Activated T-cell treated with anti-CD3 and anti-CD28 coated beads, Interleukin-2, amount 50 U/mL, for 4 hours (primary cell): ENCODE measurements at places on chromosomes 6 and 20. TPM values are rescaled to one million over a fixed set of nuclear protein-coding genes. Genes with fewer than 3 reads are reported as not detected.

The ZSCAN23 gene
- 0.46 TPM for total RNA-seq

The VWA7 gene
- 1.4 TPM for total RNA-seq

The C20orf141 gene
- total RNA-seq = not detected

The APCDD1L gene
- total RNA-seq = not detected

The LY6G6F gene
- total RNA-seq = not detected

The ITPR3 gene
- total RNA-seq = 37.2 TPM

The FOXS1 gene
- total RNA-seq = not detected

The UNC5CL gene
- total RNA-seq = 1.0 TPM

The SIRPG gene
- 13.3 TPM for total RNA-seq

The ELOVL2 gene
- not detected for total RNA-seq

The ABHD16B gene
- not detected for total RNA-seq

The ZBTB12 gene
- total RNA-seq = 5.4 TPM

The MCCD1 gene
- not detected for total RNA-seq

The F13A1 gene
- total RNA-seq = 0.15 TPM

The DSE gene
- total RNA-seq = 3.4 TPM

The MAK gene
- 0.84 TPM for total RNA-seq

The LY6G6C gene
- not detected for total RNA-seq

The POU5F1 gene
- 0.63 TPM for total RNA-seq

The TCF15 gene
- 0.21 TPM for total RNA-seq

The ADTRP gene
- 16.6 TPM for total RNA-seq

The C6orf15 gene
- not detected for total RNA-seq

The EPHA7 gene
- total RNA-seq = not detected

The BTNL2 gene
- not detected for total RNA-seq

The HM13 gene
- 195 TPM for total RNA-seq

The MANEA gene
- 13.7 TPM for total RNA-seq

The CNBD2 gene
- 4.1 TPM for total RNA-seq

The EYS gene
- not detected for total RNA-seq

The NKX2-2 gene
- not detected for total RNA-seq

The TULP1 gene
- total RNA-seq = not detected

The ALDH8A1 gene
- total RNA-seq = 0.29 TPM

The TINAG gene
- total RNA-seq = not detected

The BEND6 gene
- 0.05 TPM for total RNA-seq

The HDGFL1 gene
- not detected for total RNA-seq

The PRKN gene
- 0.13 TPM for total RNA-seq

The MTFR2 gene
- total RNA-seq = 16.7 TPM

The FOXQ1 gene
- not detected for total RNA-seq

The SLPI gene
- 0.95 TPM for total RNA-seq

The MEI4 gene
- total RNA-seq = not detected

The SH3BGRL2 gene
- total RNA-seq = 0.51 TPM

The SOX18 gene
- total RNA-seq = 0.24 TPM

The AIF1 gene
- 36.5 TPM for total RNA-seq

The UBE2C gene
- 18.4 TPM for total RNA-seq

The PLCB4 gene
- total RNA-seq = 0.05 TPM

The RSPO3 gene
- total RNA-seq = not detected

The PRR18 gene
- total RNA-seq = 0.05 TPM

The MAFB gene
- total RNA-seq = 0.13 TPM

The KIF16B gene
- total RNA-seq = 3.7 TPM

The TBX18 gene
- not detected for total RNA-seq

The L3MBTL1 gene
- 4.0 TPM for total RNA-seq

The EDN1 gene
- total RNA-seq = not detected

The PSORS1C1 gene
- not detected for total RNA-seq

The DEFB124 gene
- not detected for total RNA-seq
